ENCODE measurements at places on chromosomes 7 and 10. TPM values are rescaled to one million over a fixed set of nuclear protein-coding genes. Genes with fewer than 3 reads are reported as not detected.

BLNK gene
- 13.1 TPM for total RNA-seq

CC2D2B gene
- 3.1 TPM for total RNA-seq

CCDC3 gene
- 114 TPM for total RNA-seq

MUC12 gene
- total RNA-seq, result not detected

LRRN3 gene
- 0.31 TPM for total RNA-seq

AQP1 gene
- total RNA-seq, result 864 TPM

NKX2-3 gene
- total RNA-seq, result not detected

FANK1 gene
- 2.1 TPM for total RNA-seq

TAS2R41 gene
- not detected for total RNA-seq

AKR1C1 gene
- 84.2 TPM for total RNA-seq

VWDE gene
- 2.8 TPM for total RNA-seq

RADIL gene
- 19.8 TPM for total RNA-seq

FEZF1 gene
- not detected for total RNA-seq

FIGNL1 gene
- total RNA-seq, result 8.5 TPM

WIPF3 gene
- 5.3 TPM for total RNA-seq

SCART1 gene
- total RNA-seq, result 4.7 TPM

SLC26A5 gene
- 0.71 TPM for total RNA-seq

CFAP43 gene
- total RNA-seq, result 0.98 TPM

PRR15 gene
- total RNA-seq, result not detected

CARD11 gene
- 3.9 TPM for total RNA-seq

WNT16 gene
- not detected for total RNA-seq

POLR2J2 gene
- 20.6 TPM for total RNA-seq

All from sciatic nerve (tissue), 2 donors.